ENCODE measurements at places on chromosomes 4 and X. TPM values are rescaled to one million over a fixed set of nuclear protein-coding genes. Genes with fewer than 3 reads are reported as not detected.

Gene SOX3
- not detected for total RNA-seq

GRCh38 chrX:52594658-52595057 is 60.0 kb downstream of the SSX7 start:
- DNase-seq, result no peak

DNA sequence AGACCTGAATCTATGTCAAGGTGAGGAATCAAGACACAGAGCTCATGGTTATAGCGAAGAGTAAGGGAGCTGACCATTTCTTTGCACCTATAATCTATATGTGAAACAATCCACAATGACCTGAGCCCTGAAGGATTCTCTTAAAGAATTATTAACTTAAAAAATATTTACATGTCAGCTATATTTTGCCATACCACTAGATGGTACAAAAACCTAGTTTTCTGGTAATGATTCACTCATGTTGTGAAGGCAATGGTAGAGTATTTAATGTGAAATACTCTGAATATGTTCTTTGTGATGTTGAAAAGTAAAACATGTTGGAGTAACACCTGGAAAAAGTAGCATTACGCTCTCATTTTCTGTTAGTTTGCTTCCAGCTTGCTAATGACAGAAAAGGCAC is 40.0 kb downstream of the VGLL1 start:
- no peak for DNase-seq

Gene SUPT20HL1
- not detected for total RNA-seq

GRCh38 chr4:107359208-107359607 is 323.1 kb upstream of the DKK2 start:
- DNase-seq, result no peak

GRCh38 chr4:95510145-95510544 is 38.6 kb downstream of the UNC5C start:
- DNase-seq, result no peak

DNA sequence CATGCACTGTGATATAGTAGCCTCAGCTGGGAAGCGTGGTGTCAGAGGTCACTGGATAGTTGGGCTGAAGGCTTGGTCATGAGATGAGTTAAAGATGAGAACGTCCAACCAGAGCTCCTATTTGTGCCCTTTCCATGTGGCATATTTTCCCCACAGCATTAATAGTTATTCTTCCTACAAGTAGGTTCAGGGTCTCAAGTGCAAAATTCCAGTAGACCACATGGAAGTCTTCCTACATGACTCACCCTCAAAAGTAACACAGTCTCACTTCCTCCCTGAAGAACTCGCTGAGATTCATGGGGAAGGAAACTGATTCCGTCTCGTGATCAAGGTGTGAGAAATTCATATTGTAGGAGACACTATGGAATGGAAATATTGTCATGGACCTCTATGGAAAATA is 1212.5 kb upstream of the PRKX start:
- DNase-seq, result no peak

DNA sequence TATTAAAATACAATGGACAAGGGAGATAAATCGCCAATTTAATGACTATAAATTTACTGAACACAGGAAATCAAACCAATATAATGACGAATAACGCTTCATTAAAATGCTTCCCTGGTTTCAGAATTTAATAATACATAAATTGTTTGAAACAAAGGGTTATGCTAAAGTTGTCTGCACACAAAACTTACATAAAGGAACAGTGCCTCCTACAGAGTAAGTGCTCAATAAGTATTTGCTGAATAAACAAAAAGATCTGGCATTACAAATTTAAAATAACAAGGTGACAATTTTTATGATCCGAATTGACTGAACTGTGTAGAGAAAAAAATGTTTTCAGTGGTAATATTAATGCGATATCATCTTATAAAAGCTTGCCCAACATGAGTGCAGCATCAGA is 69.6 kb downstream of the NOCT start:
- no peak for DNase-seq

GRCh38 chr4:7201420-7202305 is 9.3 kb downstream of the SORCS2 start:
- no peak for DNase-seq

GRCh38 chr4:151143811-151144210 is 44.4 kb downstream of the RPS3A start:
- no peak for DNase-seq

Gene GPR82
- not detected for total RNA-seq

Gene TMPRSS11A
- not detected for total RNA-seq

- no peak for DNase-seq
Measured at GRCh38 chr4:25361253-25361652, 15.8 kb upstream of the ANAPC4 start.

Gene FAM199X
- total RNA-seq, result 56.8 TPM

Gene MAGEB17
- not detected for total RNA-seq

DNA sequence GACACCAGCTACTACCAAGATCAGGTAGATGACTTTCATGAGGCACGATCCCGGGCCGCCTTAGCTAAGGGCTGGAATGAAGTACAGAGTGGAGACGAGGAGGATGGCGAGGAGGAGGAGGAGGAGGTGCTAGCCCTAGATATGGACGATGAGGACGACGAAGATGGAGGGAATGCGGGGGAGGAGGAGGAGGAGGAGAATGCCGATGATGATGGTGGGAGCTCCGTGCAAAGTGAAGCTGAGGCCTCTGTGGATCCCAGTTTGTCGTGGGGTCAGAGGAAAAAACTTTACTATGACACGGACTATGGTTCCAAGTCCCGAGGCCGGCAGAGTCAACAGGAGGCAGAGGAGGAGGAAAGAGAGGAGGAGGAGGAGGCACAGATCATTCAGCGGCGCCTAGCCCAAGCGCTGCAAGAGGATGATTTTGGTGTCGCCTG is 481 bp downstream of the UTP3 start:
- DNase-seq, result no peak

Gene TCP11X2
- not detected for total RNA-seq

GRCh38 chrX:47637546-47638195 is 7.9 kb upstream of the CFP start:
- no peak for DNase-seq

DNA sequence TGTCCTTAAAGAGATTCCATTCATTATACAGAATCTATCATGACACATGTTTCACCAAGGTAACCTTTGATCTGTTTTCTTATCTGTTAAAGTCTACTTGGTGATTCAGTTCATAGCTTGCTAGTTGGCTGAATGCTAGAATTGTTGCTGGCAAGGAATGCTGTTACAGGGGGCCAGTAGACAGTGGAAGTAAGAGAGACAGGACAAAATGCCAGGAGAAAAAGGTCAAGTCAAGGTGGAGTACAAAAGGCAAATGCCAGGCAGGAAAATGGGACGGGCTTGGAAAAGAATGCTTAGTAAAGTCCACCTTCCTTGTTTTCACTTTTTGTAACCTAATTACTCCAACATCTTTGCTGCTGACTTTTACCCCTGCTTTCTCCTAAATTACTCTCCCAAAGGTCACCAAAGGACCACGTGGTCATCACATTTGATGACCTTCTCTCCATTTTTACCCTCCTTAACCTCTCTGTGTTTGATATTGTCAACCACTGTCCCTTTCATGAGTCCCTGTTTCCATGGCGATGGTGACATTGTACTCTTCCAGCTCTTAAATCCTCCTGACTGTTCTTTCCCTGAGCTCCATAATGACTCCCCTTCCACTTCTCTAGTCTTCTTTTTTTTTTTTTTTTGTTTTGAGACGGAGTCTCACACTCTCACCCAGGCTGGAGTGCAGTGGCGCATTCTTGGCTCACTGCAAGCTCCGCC is 24.5 kb upstream of the TAPT1 start:
- DNase-seq, result no peak

DNA sequence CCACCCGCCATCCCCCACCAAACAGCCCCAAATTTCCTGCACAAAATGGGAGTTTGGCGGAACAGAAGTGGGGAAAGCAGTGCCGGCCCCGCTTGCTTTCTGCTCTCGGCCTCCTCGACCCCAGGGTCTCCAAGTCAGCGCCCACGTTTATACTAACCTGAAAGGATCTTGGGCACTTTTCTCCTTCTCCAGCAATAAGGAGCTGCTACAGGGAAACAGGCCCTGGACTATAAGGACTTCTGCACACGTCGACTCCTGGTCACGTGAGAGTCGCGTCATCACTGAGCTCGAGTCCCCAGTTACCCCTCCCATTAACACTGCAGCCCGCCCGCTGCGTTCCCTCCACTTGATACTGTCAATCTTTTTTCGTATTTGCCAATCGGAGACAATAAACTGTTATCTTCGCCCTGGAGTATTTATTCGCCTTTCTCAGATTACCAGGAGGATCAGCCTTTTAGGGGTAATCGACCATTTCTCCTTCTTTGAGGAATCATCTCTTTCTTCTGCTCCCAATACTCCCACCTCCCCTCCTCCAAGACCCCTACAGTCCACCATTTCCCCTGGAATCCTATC is at the start of gene TCEAL8:
TCEAL8 (minus strand) TSS at position 235 of the 573 bp plus-strand sequence. CDS start 1,176 bp downstream, outside the sequence.
- peak; percentile 18 for DNase-seq

GRCh38 chr4:931194-931959 is 739 bp downstream of the GAK start:
- DNase-seq, result no peak

Gene POU3F4
- not detected for total RNA-seq

DNA sequence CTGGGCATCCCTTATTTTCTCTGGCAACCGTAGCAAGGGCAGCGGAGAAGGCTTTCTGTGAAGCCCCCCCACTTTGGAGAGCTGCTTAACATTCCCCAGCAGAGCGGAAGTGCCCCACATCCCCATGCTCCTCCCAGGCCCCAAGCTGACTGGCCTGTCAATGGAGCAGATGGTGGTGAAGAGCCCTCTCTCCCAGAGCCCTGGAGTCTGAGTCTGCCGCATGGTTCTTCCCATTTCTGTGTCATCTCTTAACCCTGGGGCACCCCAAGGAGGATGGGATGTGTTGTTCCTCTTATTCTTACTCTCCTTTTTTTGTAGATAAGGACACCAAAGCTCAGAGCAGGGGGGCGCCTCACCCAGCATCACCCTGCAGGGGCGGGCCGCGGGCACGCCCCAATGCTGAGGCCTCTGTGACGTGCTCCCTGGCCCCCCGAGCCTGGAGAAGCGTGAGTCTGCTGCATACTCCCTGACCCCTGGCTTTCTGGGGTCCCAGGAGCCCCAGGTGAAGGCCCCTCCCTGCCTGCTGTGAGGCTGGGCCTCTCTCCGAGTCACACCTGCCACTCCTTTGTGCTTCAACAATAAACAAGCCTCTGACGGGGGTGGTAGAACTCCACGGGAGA is 35.9 kb downstream of the ADRA2C start:
- DNase-seq, result no peak

DNA sequence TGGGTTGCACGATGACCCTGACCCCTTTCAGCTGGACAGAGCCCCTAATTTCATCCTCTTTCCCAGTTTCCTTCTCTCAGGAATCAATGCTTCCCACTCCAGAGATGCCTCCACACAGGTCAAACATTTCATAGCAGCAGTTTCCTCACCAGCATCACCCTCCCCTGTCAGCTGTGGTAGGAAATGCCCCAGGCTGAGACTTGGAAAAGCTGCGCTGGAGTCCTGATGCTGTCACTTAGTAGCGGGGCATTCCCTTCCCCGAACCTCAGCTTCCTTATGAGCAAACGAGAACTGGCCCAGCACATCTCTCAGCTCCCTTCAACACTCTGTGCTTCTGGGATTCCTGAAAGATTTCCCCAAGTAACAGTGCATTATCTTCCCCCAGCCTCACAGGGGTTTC is 2.7 kb downstream of the GJB1 start:
- no peak for DNase-seq

Gene ANOS1
- 0.18 TPM for total RNA-seq

Gene PDE5A
- 114 TPM for total RNA-seq

Gene TLR3
- total RNA-seq, result 0.41 TPM

Gene CLTRN
- total RNA-seq, result 0.10 TPM

- no peak for DNase-seq
Measured at GRCh38 chr4:180426938-180427337, 1816.3 kb upstream of the TENM3 start.

DNA sequence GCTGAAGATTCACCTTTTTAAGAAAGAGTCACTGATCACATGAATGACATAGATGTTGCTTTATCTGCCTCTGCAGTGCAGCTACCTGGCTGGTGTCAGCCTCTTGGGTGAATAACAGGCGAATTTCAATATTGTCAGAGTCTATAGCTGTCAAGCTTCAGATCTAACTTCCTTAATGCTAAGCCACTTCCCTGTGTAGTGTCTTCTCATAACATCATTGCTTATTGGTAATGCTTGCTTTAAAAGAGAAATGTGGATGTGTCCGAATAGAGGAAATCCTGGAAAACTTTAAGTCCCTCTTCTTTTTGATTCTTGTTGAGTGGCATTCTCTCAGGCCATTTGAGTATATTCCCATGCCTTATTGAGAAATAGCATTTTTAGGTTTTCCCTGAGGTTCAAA is 7.3 kb upstream of the IGFBP7 start:
- DNase-seq, result no peak

Gene C4orf36
- 0.26 TPM for total RNA-seq

Gene FAM47C
- total RNA-seq, result not detected

GRCh38 chr4:45778514-45778913 is 345.3 kb downstream of the GABRG1 start:
- no peak for DNase-seq

Gene POLN
- 4.3 TPM for total RNA-seq

- DNase-seq, result no peak
Measured at GRCh38 chr4:153683763-153684181, 308 bp upstream of the TLR2 start.

Gene SMIM20
- 16.5 TPM for total RNA-seq

- no peak for DNase-seq
Measured at GRCh38 chrX:70446380-70447350, 2.0 kb downstream of the DLG3 start.

Gene GRIA3
- total RNA-seq, result not detected

GRCh38 chrX:31181377-31182000 is 109.6 kb upstream of the FTHL17 start:
- no peak for DNase-seq

DNA sequence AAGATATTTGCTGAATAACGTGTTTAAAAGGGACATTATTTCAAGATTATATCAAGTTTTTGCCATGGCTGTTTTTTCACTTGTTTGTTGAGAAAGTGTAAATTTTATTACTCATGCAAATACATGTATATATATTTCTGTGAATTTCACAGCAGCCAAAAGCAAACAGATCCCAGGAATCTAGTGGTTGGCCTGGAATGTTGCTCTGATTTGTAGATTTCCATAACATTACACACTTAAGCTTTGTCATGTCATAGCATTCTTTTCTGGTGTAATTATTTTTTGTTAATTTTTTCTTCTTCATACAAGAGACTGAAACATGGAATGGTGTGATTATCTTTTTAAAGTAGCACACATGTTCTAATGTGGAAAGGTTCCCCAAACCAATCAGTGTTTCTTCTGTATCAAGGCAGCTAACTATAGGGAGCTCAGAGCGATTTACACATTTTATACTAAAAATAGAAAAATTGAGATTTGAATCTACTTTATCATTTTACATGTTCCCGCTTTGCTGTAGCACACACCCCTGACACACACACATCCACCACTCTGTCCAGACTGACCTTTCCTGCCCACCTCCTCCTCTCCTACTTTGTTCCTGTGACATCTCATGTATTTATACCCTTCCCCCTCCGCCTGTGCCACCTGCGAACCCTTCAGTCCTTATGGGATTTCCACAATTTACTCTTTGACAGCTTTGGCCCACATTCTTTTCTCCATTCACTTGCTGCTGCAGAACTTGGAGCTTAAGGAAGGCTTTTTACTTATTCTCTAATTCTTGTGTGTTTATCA is 20.3 kb downstream of the RUFY3 start:
- no peak for DNase-seq
